Kasumi-1 (cell line): ENCODE measurements at places on chromosomes 5 and 9.
A peak's percentile ranks its signal among the peaks of the same experiment; 100 is the strongest.

DNA sequence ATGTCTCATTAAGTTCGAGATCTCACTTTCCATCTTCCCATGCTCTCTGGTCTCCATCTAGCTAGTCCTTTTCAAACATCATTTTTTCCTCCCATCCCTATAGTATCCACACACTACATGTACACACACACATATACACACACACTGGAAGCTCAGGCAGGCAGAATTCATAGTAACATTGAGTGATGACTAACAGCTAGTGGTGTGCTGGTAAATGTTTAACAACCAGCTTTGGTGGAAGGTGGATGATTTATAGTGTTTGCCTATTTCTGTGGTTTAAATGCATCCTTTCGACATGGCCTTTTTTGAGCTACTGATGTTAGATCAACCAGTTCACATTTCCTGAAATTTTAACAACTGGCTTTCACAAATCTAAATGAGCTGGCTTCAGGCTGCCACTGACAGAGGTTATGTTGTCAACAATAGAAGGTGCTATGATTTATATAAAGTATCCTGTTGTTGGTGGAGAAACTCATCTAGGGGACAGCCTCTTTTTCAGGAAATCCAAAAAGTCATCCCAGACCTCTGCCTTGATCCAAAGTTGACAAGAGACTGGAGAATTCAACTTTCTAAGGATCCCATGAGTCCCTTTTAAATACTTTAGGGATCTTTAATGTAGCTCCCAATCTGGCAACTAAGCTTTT is 117.8 kb downstream of the CCDC192 start:
- DNase-seq: no peak

- no peak for DNase-seq
These were observed 91.1 kb upstream of the CD180 start for GRCh38 chr5:67287510-67288268.

- DNase-seq: no peak
These were observed 139.2 kb upstream of the SMARCA2 start for GRCh38 chr9:1875921-1876448.

DNA sequence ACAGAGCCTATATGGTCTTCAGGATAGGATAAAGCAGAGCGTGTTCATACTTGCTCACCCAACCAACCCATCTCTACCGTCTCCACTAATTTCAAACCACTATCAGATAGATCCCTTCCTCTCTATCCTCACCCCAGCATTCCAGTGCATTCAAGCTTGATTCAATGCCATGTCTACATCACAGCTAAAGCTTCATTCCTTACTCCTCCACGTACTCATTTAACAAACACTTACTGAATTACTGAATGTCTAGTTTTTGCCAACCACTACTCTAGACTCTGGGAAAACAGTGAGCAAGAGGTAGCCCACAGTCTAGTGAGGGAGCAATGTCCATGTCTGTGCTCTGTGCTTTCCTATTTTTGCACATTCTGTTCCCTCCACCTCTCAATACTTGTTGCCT is 163.5 kb upstream of the MSX2 start:
- DNase-seq: no peak

GRCh38 chr9:81619353-81620001 is 69.9 kb downstream of the TLE1 start:
- no peak for DNase-seq

- DNase-seq: peak; percentile 77
These were observed 13.4 kb downstream of the OXCT1 start for GRCh38 chr5:41856644-41857491.

DNA sequence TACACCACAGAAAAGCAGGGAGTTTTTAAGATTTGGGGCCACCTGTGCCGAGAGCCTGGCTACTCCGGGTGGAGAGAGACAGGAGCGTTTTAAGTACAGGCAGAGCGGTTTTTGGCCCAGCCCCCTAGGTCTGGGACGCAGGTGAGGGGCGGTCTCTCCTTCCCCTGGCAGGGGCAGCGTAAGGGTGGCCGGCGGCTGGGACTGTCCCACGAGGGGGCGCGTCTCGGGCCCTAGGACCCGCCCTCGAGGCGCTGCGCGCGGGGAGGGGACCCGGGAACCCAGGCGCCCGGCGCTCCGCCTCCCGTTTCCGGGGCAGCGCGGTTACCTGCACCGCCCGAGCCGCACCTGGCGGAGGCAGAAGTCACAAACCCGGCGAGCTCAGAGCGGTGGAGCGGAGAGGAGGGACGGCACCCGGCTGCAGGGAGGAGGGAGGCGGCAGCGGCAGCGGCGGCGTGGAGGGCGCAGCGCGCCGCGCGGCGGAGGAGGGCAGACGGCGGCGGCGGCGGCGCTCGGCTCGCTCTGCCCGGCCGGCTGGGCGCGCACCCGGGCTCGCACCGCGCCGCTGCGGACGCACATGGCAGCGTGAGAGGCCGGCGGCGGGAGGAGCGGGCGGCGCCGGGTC is at the start of gene WWC1:
Gene WWC1 (plus strand): TSS at position 304 of the 622 bp plus-strand sequence. CDS start 508 bp downstream, outside the sequence.
- DNase-seq: peak; percentile 77

DNA sequence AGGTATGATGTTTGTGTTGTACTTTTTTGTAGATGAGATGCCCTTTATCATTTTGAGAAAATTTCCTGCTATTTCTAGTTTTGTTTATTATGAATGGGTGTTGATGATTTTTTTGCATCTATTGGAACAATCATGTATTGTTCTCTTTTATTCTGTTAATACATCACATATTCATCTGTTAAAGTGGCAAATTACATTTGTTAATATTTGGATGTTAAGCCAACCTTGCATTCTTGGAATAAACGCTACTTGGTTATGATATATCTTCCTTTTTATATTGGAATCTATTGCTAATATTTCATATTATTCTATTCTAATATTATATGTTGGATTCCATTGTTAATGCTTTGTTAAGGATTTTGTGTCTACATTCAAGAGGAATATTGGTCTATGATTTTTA is 24.6 kb upstream of the BNIP1 start:
- DNase-seq: no peak

- DNase-seq: no peak
These were observed 11.0 kb downstream of the ZBTB5 start for GRCh38 chr9:37454238-37454637.

DNA sequence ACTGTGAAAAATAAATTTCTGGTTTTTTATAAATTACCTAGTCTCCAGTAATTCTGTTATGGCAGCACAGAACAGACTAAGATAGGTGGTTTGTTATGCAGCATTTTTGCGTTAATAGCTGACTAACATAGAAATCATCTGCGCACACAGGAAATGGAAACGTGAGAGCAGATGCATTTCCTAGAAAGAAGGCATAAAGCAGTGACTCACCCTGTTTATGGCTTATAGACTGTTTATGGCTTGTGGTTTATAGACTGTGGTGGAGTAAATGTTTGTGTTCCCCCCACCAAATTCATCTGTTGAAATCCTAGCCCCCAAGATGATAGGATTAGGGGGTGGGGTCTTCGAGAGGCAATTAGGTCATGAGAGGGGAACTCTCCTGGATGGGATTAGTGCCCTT is 18.3 kb upstream of the OSMR start:
- DNase-seq: no peak

DNA sequence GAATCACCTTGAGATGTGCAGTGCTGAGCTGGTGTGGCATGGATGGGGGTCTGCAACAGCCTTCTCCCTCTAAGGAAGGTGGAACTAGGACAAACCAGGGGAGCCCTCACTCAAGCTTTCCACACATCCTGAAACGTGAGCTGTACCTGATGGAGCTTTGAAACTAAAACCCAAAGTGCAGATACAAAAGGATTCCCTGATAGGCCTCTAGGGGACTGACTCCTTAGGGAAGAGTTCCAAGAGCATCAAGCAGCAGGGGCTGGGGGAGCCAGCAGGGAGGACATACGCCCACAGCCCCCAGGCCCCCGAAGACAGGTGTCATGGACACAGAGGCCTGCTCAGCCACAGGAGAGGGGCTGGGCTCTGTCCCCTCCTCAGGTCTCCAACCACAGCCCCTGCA is 17.7 kb downstream of the ARHGEF37 start:
- no peak for DNase-seq

DNA sequence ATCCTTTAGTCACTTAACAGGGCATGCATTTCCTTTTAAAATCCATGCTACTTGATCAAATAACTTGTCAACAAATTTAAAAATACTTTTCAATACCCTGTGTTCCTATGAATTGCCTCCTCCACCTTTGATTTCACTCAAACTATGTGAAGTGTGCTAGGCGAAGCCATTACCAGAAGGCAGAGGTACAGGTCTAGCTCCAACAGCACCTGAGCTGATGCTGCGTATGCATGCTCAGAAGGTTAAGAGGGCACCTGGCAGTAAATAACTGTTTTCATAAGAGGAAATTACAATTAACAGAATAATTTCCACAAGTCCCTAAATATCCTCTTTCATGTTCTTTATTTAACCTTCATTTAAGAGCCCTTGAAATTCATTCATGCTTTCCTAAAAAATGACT is 251.8 kb downstream of the EFNA5 start:
- DNase-seq: no peak

GRCh38 chr9:9483175-9483574 is 1129.6 kb downstream of the PTPRD start:
- DNase-seq: no peak

DNA sequence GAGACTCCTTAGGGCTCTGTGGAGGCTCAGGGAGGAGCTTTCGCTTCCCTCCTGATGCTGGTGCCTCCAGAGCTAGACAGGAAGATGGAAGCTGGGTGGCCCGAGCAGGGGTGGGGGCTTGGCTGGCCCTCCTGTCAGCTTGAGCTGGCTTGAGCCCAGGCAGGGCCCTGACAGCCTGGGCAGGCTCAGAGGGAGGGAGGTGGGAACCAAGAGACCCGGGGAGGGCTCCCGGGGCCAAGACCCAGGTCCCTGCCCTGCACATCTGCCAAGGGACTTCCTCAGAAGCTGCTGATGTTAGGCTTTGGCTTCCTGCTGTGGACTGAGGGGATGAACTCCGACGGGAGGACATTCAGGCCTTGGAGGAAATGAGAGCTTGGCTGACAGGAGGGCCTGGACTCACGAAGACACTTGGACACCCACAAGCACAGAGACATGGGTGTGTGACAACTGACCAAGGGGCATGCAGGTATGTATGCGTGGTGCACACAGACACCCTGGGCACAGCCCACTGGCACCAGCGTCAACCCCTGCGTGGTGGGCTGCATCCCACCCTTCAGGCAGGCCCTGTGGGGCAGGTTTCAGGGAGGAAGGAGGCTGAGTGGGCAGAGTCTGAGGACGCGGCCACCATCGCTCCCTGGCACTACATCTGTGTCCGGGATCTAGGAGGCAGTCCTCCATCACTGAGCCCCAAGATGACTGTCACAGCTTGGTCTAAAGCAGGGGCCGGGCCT is 1.7 kb upstream of the LTC4S start:
- peak; percentile 33 for DNase-seq

DNA sequence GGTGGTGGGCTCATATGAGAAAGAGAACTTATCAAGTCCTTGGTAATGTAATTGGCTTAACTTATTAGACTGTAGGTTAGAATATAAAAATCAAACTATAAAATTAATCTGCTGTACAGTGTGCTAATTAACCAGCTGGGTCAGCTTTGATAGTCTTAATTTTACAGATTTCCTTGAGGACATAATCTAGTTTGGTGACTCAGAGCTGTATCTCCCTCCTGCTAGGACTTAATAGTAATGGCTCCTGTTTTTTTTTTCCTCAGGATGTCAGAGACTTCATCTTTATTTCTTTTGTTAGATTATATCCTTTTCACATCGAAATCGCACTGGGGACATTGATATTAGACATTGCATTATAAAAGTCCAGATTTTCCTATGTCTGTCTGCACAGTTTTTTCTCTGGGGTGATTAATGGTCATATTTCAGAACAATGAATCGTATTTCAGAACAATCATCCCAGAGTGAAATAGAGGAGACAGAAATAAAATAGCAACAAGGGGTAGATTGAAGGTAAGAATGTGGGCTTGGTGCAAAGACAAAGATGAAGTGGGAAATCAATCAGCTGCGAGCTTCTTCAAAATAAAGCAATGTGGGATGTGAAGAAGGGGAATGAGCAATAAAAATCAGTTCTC is 346.4 kb upstream of the RIOK2 start:
- no peak for DNase-seq

- DNase-seq: no peak
These were observed 621.0 kb upstream of the ADAMTS16 start for GRCh38 chr5:4518903-4519672.

DNA sequence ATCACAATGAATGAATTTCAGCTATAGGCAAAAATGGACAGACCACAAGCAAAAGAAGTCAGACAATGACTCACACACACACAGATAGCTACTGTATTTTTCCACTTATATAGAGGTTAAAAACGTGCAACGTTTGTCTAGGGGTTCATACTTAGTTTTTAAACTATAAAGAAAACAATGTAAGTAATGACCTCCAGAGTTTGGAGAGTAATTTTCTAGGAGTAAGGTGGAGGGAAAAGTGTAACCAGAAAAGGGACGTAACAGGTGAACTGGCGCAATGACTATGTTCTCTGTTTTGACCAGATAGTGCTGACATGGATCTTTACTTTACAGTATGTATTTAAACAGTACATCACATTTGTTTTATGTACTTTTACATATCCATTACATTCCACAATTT is 51.1 kb downstream of the FNIP1 start:
- DNase-seq: peak; percentile 27

DNA sequence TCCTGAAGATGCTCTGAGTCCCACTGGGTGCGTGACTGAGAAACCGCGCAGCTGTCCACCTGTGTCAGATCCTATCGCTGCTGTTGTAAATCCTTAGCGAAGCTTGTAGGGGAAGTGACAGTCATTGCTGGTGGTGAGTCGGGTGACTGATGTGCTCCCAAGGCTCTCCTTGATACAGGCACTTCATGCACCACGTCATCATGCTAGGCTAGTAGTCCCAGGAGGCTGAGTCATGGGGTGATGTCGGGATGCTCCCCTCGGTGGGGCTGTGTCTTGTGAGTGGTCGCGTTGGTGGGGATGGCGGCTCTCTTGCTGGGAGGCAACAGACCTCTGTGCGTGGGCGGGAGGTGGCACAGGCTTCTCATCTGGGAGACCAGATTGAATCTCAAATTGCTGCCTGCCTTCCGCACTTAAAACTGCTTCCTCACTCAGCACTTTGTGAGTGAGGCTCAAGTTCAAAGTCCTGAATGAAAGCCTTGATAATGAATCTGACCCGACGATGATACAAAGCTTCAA is 84.7 kb downstream of the CSNK1A1 start:
- DNase-seq: no peak

DNA sequence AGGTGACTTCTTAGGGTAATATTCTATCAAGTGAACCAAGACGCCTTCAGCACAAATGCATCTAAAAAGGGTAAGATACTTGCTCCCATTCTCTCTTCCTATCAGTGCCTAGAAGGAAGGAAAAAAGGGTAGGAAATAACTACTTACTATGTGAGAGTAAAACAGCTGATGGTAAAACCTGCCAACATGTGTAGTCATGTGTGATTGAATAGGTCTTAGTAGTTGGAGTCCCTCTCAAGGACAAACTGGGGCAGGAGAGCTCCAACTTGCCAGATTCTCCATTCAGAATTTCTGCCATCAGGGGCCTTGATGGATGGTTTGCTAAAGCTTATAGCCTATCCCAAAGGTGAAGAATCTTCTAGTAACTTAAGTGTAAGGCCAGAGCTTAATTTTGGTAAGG is 5.2 kb downstream of the TSC1 start:
- no peak for DNase-seq

DNA sequence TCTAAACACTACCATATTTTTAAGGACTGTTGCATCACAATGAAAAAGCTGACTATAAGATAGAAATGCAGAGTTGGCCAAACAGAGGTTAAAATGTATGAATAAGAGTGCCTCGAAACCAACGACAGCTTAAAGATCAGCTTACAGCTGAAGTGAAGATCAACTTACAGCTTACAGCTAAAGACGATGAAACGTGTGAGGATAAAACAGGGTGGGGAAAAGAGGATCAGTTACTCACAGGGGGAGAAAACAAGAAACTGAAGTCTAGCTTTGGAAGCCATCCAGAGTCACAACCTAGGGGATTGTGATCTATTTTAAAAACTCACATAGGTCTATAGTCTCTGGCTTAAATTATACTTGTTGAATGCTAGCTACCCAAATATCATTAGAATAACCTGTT is 220.0 kb downstream of the SNCAIP start:
- DNase-seq: no peak
